ENCODE measurements at places on chromosomes 5 and 9. TPM values are rescaled to one million over a fixed set of nuclear protein-coding genes. Genes with fewer than 3 reads are reported as not detected.

SLC27A6 gene
- 0.61 TPM for total RNA-seq

ZFP2 gene
- total RNA-seq, result 1.8 TPM

HTR4 gene
- not detected for total RNA-seq

TNFSF8 gene
- total RNA-seq, result 2.1 TPM

PCDHGA2 gene
- 2.0 TPM for total RNA-seq

HNRNPK gene
- 382 TPM for total RNA-seq

CSF1R gene
- 52.8 TPM for total RNA-seq

SHOC1 gene
- 0.29 TPM for total RNA-seq

GPR151 gene
- not detected for total RNA-seq

DNA sequence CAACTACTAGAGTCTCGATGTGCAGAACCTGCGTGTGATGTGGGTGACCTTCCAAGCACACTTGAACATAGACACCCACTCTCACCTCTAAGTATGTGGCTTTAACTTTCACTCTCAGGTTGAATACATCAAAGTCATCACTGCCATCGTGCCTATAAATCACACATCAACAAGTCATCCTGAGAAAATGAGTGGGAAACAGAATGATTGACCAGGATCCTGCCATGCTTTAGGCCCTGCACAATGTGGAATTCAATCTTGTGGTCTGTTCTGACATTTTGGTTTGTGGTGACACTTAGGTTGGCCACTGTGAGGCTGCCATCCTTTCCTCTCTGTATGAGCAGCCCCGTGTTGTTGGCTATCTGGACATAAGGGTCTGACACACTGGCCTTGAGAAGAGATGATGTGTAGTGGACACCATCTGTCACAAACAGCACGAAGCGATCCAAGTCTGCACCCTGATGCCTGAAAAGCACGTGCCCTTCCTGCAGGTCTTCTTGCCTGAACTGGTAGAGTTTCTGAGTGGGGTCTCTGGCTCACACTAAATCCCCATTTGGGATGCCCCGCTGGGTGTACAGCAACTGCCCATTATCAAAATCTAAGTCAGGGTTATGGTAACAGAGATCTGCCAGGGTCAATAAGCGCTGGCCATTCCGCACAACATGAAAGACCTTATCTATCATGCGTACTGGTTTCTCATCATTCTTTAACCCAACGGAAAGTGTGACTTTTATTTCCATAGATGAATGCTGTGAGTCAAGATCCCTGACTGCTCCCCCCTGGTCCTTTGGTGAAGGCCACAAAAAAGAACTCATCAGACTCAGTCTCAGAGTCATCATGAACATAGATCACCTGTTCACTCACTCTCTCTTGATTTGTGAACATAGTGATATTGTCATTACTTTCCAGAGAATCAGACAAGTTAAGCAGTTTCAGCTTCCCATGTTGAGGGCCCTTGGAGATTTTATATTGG is 116.6 kb downstream of the ESM1 start:
- H3K27ac ChIP-seq, result no peak overlapping the region
- peaks cover 7% of the 10 kb centered on the region for H3K4me1 ChIP-seq
- no peak overlapping the region for H3K4me3 ChIP-seq
- no peaks in the 10 kb centered on the region for H3K27me3 ChIP-seq
- no peak for DNase-seq

DNA sequence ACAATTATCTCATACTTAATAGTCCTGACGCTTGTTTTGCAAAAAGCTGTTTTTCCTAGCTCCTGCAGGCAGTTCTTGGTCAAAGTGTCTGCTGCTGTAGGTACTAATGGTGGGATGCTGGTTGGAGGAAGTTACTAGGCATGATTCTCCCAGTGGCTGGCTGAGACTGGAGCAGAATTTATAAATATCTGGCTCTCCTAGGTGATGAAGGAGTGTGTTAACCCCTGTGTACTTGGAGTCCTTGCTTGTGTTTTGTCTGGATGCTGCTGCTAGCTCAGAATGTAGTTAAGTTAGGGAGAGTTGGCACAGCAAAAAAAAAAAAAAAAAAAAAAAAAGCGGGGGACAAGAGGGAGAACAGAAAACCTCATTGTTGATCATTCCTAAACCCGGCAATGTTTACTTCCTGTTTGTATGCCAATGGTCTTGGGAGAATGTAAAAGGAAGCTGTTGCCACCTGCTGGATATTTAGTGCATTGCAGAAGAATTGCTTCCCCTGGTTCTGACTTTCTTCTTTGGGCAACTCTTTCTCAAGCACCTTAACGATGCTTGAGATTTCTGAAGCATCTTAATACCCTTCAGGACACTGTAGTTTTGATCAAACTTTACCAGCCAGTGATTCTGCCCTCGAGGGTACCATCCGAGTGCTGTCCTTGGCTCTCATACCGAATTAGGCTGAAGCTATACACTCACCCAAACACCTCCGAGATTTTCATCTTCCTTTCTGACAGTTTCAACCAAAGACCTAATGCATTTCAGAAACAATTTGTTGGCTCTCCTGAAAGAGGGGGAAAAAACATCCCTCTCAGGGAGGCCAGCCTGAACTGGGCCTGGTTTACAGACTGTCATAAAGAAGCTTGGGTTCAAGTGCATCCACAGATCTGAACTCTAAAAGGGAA is 71.7 kb upstream of the WWC1 start:
- no peaks in the 10 kb centered on the region for H3K27me3 ChIP-seq
- no peak overlapping the region for H3K4me3 ChIP-seq
- no peak overlapping the region for H3K27ac ChIP-seq
- H3K4me1 ChIP-seq, result no peaks in the 10 kb centered on the region

DNA sequence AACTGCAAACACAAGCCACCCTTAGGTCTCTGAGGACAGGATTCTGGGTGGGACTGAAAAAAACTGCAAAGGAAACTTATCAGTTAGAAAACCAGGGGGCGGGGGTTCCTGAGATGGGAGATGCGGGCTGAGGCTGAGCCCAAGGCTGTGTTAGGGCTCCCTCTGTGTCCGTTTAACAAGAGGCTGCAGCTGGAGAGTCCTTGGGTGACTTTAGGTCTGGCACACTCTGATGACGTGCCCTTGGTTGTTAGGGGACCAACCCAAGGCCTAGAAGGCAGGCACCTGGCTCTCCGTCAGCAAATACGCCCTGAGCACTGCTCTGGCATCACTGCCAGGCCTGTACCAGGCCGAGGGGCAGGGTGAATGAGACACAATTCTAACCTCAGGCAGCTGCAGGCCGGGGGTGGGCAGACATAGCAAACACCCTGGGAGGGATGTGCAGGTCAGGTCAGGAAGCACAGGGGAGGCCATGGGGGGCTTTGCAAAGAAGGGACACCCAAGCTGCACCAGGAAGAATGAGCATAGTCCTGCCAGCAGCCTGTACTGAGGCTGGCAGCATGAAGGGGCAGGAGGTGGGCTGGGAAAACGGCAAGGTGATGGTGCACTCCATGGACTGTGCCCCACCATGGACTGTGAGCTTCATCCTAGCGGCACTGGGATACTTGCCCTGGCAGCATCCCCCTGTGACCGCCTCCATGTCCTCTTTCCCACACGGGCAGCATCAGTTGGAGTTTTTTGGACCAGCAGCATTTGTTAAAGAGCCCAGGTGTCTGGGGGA is 137.9 kb downstream of the GABBR2 start:
- H3K4me3 ChIP-seq, result no peak overlapping the region
- peaks cover 3% of the 10 kb centered on the region for H3K4me1 ChIP-seq
- H3K27ac ChIP-seq, result no peak overlapping the region
- no peak for DNase-seq
- no peaks in the 10 kb centered on the region for H3K27me3 ChIP-seq

- DNase-seq, result no peak
- no peaks in the 10 kb centered on the region for H3K27me3 ChIP-seq
- H3K4me3 ChIP-seq, result no peak overlapping the region
- no peak overlapping the region for H3K27ac ChIP-seq
- H3K4me1 ChIP-seq, result no peaks in the 10 kb centered on the region
These were observed 1404.3 kb downstream of the MAT2B start for GRCh38 chr5:164909673-164910072.

DNA sequence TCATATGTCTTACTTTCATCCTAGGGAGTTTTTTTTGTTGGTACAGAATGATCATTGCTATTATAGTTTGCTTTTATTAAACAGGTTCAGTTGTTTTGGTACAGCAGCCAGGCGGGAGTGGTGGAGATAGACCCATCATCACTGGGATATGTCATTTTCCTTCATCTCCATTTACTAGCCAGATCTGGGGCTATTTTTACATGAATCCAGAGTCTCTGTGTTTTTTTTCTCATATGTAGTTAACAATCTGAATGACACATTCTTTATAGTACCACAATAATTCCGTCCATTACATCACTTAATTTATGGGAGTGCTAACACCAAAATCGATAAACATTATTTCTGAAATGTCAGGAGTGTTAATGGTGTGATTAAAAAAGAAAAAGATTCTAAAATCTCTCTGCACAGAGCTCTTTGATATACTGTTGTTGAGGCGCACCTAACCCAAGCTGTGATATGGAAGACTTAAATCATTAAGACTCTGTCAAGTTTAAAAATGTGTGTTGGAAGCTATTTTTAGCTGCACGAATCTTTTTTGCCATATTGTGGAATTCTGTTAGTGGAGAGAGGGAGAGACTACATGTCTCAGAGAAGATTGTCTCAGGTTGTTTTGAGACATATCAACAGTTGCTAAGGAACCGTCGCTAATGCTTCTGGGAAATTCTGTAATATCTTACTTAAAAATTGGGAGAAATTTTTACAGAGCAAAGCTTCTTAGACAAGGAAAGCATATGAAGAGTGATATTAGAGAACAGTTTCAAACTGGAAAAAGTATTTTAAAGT is 59.6 kb downstream of the RPS23 start:
- no peak for DNase-seq
- H3K4me1 ChIP-seq, result no peaks in the 10 kb centered on the region
- H3K27ac ChIP-seq, result no peak overlapping the region
- no peaks in the 10 kb centered on the region for H3K27me3 ChIP-seq
- no peaks in the 10 kb centered on the region for H3K36me3 ChIP-seq

DNA sequence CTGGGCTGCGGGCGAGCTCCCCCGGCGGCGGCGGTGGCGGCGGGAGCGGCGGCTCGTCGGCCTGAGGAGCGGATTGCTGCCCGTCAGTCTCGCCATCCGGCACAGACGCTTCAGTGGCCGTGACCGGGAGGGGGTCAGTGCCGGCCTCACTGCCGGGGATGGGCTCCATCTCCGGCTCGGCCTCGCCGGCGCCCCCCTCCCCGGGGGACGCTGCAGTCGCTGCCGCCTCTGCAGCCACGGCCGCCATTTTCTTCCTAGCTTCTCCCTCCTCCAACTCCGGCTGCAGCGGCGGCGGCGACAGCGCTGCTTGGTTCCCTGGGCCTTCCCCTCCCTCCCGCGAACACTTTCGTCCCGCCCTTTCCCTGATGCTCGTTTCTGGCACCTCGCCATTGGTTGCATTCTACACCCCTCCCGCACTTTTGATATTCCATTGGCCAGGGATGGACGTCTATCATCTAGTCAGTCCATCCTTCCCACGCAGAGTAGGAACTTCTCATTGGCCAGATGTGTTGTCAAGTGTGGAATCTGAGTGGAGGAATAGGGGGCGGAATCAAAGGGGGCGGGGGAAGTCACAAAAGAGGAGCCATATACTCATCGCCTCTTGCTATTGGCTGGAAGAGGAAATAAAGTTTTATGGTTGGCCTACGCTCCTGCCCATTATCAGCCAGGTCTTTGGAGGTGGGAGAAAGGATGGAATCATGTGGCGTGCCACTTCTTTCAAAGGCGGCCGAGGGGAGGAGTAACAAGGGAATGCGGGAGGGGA is at the start of gene PWWP2A:
Gene PWWP2A, minus strand, starts transcription at position 309 of the 763 bp plus-strand sequence. Its CDS starts 62 bp downstream, at position 247.
- DNase-seq, result peak; percentile 99
- peak within 1 kb of the TSS; percentile 98 for H3K27ac ChIP-seq

DNA sequence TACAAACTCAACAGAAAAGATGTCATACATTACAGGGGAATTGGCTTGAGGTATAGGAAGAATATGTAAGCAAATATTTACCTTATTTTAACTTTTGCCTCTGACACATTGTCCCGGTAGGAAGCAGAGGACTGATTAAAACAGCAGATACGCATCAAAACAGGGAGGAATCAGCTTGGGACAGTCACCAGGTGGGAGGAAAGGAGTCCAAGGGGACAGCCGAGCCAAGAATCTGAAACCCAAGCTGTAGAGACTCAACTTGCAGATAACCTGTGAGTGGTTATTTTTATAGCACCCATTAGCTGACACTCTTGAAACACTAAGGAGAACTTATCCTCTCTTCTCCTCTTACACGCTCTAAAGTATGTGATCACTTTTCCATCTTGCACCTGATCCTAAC is 22.3 kb downstream of the PDZD2 start:
- no peaks in the 10 kb centered on the region for H3K27me3 ChIP-seq
- DNase-seq, result no peak
- H3K4me1 ChIP-seq, result no peaks in the 10 kb centered on the region
- no peak overlapping the region for H3K27ac ChIP-seq

GRCh38 chr5:96493219-96493790 is 60.3 kb upstream of the PCSK1 start:
- no peaks in the 10 kb centered on the region for H3K36me3 ChIP-seq
- no peak for DNase-seq
- no peaks in the 10 kb centered on the region for H3K4me1 ChIP-seq
- no peak overlapping the region for H3K4me3 ChIP-seq
- H3K27ac ChIP-seq, result no peak overlapping the region

DNA sequence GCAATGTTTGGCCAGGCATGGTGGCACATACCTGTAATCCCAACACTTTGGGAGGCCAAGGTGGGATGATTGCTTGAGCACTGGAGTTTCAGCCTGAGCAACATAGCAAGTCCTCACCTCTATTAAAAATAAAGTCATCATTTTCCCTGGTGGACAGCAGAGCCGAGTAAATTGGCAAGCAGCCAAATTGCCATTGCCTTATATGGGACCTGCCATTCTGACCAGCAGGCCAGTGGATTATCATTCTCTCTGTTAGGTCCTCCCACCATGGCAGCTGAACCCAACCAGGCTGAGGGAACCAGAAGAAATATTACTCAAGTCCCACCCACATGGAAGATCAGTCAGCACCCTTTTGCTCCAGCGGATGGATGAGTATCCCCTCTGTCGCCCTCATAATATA is 1829.9 kb downstream of the EFNA5 start:
- no peaks in the 10 kb centered on the region for H3K27me3 ChIP-seq
- H3K4me1 ChIP-seq, result no peaks in the 10 kb centered on the region
- H3K36me3 ChIP-seq, result no peaks in the 10 kb centered on the region
- no peak overlapping the region for H3K27ac ChIP-seq
- no peak for DNase-seq

DNA sequence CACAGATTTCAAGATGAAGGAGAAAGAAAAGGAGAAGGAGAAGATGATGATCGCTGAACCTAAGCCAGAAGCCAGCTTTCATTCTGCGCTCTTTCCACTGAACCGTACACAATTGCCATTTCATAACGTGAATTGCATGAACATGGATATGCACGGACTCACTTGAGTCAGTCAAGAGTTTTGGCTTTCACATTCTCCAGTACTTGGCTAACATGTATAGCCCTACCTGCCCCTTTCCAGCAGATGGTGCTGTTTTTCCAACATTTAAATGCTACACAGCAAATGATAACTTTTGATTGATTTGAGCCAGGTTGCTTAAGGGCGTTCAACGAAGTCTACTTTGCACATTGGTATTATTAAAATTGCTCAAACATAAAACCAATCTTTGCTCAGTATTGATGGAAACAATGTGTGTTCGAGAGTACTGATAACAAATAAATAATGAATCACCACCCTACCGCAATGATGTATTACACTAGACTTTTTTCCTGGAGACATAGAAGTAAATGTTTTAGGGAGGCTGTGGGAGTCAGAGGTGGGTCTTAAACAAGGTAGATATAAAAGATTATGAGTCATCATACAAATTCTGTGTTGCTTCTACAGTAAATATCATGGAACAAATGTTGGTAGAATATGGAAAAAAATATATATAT is 196.4 kb downstream of the TRPM3 start:
- H3K4me1 ChIP-seq, result no peaks in the 10 kb centered on the region
- H3K36me3 ChIP-seq, result no peaks in the 10 kb centered on the region
- no peaks in the 10 kb centered on the region for H3K27me3 ChIP-seq
- H3K4me3 ChIP-seq, result no peak overlapping the region
- H3K27ac ChIP-seq, result no peak overlapping the region

All from left lung (tissue), 14 donors.